MCF 10A (cell line): ENCODE measurements at places on chromosomes 13 and 19. TPM values are rescaled to one million over a fixed set of nuclear protein-coding genes. Genes with fewer than 3 reads are reported as not detected.

Gene ALOX5AP
- total RNA-seq, result 0.83 and 1.5 TPM in 2 replicates

DNA sequence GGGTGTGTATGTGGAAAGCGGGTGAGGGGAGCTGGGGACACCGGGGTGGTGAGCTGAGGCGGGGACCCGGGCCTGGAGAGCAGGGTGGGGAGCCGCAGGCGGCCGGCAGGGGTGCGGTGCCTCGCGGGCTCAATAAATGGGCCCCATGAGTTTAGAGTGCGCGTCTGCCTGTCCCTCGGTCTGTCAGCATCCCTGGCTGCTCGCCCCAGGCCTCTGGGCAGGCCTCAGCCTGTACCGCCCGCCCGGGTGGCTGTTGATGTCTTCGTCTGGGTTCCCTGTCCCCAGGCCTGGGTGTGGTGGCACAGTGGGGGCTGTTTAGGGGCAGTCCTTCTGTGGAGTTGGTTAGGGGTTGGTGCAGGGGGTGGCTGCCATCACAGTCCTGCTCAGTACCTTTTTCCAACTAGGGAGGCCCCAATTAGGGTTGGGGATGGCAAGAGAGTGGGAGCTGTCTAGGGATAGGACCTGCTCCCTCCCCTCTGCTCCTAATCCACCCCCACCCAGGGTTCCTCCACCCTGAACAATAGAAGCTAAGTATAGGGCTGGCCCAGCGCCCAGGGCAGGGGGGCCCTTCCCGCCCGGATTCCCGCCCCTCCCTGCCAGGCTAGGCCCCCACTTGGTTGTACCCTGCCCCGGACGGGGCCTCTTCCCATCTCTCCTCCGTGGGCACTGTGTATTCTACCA lies 12.2 kb downstream of the CIC start:
- DNase-seq, result peak; percentile 44

DNA sequence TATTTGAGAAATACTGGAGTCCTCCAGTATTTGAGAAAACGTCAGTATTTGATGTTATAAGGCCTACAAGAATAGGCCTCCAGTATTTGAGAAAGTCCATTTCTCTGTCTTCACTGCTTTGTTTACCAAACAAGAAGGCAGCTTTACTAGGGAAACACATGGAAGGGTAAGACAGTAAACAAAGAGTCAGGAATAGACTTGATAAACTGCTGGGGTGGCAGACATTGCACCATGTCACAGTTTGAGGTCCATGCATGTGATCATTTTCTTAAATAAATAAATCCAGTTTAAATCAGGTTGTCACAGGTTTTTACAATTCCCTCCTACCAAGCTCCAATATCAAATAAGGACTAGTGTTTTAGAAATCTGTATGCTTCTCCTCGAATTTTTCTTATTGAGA lies 1431.0 kb upstream of the SPRY2 start:
- DNase-seq, result no peak

Gene ERFL
- 0.34 TPM in 1 of 2 replicates, not detected in the other for total RNA-seq

- no peak for DNase-seq
These were observed 15.0 kb downstream of the ZSCAN18 start for GRCh38 chr19:58083021-58083420.

Gene FUT1
- 10.5 and 14.7 TPM in 2 replicates for total RNA-seq

DNA sequence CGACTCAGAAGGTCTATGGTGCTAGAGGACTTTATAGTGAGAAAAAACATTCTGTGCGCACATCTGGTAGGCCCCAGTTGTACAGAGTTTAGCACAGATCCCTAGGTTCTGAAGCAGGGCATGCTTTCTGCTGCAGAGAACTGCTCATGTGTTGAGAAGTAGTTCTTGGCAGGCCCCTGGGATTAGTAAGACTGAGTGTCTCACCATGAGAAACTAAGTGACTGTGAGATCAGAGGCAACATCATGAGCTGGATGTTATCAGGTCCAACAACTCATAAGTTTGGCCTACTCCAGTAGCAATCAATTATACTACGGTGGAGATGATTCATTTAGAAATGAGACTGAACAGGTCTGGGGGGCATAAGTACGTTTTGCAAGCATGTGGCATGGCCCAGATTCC lies 507.4 kb upstream of the KLF12 start:
- DNase-seq, result no peak

Gene PEAK3
- total RNA-seq, result not detected in 2 replicates

Gene RYR1
- 0.28 and 0.32 TPM in 2 replicates for total RNA-seq
